ENCODE measurements at places on chromosomes 13 and 19.
A peak's percentile ranks its signal among the peaks of the same experiment; 100 is the strongest.

- DNase-seq, result peak; percentile 55
Observed at GRCh38 chr13:98478189-98479129, 98.4 kb downstream of the STK24 start.

DNA sequence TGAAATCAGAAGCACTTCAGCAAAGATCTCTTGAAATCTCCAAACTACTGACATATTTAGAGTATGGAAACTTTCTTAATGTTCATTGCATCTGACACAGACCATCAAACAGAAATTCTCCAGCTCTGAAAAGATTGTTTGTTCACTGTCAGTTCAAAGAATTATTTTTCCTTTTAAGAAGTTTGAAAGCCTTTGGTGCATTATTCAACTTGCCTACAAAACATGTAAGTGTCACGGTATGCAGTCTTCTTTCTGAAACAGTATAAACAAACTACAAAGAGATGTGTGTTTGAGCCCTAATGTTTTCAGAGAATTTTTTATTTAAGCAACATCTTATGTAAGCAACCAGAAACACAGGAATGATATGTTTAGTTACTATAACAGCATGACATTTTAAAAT, 125.4 kb downstream of the FGF14 start:
- DNase-seq, result no peak

- peak; percentile 70 for DNase-seq
Observed at GRCh38 chr19:13033819-13034611, 38.7 kb downstream of the NFIX start.

DNA sequence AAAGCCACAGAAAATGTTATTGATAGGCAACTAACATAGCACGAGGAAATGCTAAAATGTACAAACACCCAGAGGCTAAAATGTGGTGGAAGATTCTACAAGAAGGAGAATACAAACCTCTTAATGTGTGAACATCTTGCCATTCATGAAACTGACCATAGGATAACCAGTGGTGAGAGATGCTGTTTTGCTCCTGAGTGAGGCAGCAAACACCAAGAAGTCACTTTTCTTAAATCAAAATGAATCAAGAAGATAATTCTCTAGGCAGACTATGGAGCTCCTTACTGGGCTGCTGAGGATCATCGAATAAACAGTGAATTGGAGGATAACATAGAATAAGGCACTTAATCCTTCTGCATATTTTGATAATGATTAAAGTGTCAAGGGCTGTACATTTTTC, 375.4 kb upstream of the SLITRK6 start:
- DNase-seq, result no peak

DNA sequence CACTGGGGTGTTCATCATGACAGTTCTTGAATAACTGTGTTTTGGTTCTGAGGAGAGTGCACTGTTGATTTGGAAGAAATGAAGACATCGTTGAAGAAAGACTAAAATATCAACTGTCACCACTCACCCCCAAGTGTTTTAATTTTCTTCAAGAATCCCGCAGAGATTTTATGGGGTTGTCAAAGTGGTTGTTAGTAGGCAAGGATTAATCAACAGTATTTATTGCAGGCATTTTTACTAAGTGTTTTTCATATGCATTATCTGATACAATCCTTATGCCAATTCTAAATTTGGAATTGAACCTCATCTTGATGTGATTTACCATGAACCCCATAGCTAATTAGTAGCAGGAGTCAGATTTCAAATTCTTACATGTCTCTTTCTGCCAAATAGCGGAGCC, 63.7 kb upstream of the OBI1 start:
- DNase-seq, result no peak

DNA sequence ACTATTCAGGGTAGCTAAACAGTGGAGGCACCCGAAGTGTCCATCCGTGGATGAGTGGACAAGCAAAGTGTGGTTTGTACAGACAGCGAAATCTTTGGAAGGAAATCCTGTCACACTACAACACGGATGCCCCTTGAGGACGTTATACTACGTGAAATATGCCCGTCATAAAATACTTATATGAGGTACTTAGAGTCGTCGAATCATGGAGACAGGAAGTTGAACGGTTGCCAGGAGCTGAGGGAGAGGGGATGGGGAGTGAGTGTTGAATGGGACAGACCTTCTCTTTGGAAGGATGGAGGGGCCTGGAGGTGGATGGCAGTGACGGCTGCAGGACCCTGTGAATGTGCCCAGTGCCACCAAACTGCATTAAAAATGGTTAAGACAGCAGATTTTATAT, 11.6 kb downstream of the ATP4B start:
- no peak for DNase-seq

- no peak for DNase-seq
Observed at GRCh38 chr13:33278913-33279312, 6.6 kb downstream of the STARD13 start.

- DNase-seq, result no peak
Observed at GRCh38 chr19:45100846-45101252, 7.9 kb downstream of the PPP1R37 start.

DNA sequence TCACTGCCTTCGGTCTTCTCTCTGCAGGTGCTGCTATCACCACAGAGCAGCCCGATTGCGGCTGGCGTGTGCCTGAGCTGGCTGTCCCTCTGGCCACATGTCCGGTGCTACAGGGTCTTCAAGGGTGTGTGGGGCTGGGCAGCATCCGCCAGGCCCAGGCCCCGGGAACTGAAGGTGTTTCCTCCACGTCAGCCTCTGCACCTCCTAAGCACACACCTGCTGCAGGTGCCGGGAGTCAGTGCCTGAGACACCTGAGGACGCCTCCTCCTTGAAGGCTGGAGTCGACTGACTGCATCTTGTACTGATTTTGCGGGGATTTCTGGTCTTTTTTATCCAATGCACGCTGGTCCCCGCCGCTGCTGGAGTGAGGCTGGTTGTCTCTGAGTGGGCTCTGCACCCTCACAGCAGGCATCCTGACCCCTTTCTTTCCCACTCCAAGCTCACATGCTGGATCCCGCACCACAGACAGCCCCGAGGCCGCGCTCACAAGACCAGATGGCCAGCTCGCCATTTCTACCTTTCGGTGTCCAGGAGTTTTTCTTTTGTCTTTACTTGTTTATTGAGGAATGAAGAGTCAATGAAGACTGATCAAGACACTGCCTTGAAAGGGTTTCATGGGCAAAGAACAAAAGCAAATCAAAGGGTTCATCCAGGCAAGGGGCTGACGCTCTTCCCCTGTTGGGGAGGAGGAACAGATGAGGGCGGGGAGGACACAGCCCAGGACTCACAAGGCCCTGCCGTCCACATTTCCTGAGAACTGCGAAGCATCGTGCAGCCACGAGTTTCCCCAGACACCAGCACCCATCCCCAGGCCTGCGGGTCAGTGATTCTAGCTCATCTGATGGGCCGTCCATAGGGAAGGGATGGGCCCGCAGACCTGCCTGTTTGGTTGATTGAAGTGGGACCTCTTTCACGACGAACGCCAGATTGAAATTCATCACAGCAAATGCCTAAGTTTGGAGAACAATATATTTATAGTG, 203.8 kb upstream of the SOX1 start:
- DNase-seq, result no peak

DNA sequence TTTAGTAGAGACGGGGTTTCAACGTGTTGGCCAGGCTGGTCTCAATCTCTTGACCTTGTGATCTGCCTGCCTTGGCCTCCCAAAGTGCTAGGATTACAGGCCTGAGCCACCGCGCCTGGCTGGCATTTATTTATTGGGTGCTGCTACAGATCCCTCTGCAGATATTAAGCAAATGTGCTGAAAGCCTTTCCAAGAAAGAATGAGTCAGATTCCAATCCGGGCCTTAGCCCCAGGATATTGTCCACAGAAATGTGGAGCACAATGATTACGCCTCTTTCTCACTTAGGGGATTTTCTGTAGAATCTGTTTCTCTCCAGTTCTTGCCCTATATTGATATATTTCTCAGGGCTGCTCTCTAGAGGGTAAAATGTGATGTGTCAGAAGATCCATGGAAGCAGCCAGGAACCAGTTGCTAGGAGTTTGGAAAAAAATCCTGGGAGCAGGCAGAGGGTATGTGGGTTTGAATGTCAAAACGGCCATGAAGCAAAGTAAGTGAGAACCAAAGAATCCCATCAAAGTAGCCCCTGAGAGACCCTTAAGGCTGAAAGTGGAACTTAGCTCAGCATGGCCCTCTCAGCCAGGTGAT, 24.8 kb upstream of the IGFL4 start:
- no peak for DNase-seq

GRCh38 chr13:95763601-95764000, 86.7 kb downstream of the DNAJC3 start:
- no peak for DNase-seq

GRCh38 chr13:110450016-110450900, 111.3 kb downstream of the RAB20 start:
- DNase-seq, result no peak

- DNase-seq, result no peak
Observed at GRCh38 chr13:99614465-99614885, 113.2 kb downstream of the TM9SF2 start.
